C1 segment of cervical spinal cord (tissue), 14 donors: ENCODE measurements at places on chromosomes 5 and 9.

DNA sequence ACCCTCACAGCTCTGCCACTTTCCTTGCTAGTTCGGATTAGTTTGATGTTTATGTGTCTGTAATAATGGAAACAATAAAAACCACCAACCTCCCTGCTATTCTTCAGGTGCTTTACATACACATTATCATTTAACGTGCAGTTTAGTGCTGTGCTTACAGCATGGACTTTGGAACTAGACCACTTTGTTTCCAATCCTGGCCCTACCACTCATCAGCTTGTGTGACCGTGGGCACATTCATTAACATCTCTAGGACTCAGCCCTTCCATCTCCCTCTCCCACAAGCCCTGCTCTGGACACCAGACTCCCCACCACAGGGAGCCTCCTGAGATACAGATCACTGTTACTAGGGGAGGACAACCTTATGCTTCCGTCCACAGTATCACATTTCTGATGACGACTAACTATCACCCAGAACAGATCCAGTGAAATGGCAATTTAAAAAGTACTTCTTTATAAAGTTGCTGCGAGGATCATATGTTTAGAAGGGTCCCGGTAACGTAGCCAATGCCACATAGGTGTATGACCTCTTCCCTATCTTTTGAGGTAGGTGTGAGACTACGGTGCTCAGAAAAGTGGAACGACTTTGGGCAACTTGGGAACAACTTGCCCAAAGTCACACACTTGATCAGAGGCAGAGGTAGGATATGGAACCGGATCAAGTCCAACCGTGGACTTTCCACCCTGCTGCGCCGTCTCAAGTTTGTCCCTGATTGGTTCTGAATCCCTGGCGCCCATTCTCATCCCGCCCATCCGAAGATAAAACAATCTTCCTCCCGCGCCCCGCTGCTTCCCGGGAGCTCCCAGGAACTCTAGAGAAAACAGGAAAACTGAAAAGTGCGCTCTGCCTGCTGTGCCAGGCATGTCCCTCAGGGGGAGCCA, 132.4 kb upstream of the NIPBL start:
- DNase-seq: no peak

- no peak for DNase-seq
Observed at GRCh38 chr5:149110406-149110805, 30.9 kb upstream of the ABLIM3 start.

- DNase-seq: no peak
Observed at GRCh38 chr9:101307051-101307450, 77.8 kb downstream of the BAAT start.

GRCh38 chr9:105194234-105194633, 50.2 kb upstream of the SLC44A1 start:
- DNase-seq: no peak

- no peak for DNase-seq
Observed at GRCh38 chr9:135655317-135655716, 7.8 kb upstream of the LCN9 start.

DNA sequence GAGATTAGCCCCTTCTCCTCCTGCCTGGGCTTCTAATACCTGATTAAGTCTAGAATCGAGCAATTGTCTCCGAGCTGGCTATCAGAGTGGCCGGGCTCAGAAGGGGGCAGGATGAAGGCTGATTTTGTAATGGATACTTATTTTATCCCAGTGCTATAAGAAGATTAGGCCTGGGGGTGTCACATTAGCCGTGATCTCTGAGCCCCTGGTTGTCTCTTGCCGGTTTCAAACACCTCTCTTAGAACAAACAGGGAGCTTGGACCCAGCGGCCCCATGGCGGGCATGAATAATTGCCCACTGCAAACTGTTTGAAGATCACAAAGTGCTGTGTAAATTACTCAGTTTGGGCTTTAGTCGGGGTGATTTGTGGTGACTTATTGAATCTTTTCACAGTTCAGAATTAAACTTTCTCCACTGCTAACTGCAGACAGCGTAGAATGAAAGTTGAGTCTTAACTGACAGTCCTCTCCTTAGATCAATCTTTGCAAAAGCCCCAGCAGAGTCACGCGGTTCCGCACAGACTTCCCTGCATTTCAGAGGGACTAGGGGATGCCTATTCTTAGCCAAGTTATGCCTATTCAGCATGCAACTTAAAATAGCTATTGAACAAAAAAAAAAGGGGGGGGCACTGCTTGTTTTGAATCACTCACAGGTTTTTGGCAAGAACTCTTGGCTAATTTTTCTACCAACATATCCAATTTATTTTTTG, 200.6 kb upstream of the IRX1 start:
- no peak for DNase-seq

- DNase-seq: no peak
Observed at GRCh38 chr5:150490296-150490669, 17.6 kb upstream of the NDST1 start.

- no peak for DNase-seq
Observed at GRCh38 chr9:92165484-92165883, 50.3 kb upstream of the SPTLC1 start.

- no peak for DNase-seq
Observed at GRCh38 chr5:43137326-43137725, 16.6 kb downstream of the ZNF131 start.

GRCh38 chr9:133726401-133727276, 11.5 kb downstream of the SARDH start:
- no peak for DNase-seq

DNA sequence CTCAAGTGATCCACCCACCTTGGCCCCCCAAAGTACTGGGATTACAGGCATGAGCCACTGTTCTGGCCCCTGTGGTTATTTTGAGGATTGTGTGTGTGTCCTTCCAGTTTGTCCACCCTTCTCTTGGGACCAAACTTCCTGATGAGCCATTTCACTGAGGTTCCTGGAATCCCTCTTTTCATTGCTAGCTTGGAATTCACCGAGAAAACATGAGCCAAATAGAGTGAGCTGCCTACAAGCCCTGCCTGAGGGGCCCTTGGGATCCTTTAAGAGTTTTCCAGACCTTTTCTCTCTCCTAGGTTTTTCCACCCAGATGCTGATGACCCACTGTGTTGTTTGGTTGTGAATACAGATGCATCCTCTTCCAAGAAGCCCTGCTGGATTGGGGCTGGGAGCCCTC, 13.2 kb upstream of the KIF12 start:
- DNase-seq: no peak

DNA sequence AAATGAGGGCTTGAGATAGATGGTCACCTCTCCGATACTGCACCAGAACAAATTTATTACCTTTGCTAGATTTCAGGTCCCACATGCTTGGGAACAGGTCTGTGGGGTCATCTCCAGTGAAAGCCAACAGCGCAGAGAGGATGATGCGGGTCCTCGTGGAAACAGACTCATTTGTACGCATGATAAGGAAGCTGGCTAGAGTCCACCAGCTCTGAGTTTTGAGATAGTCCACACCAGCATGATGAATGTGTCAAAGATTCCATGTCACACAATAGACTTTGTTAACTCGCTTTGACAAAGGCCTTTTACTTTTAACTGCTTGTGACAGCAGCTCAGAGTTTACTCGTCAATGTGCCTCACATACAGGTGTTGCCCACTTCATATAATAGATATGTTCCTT, 105.4 kb upstream of the TBCA start:
- DNase-seq: no peak

GRCh38 chr5:179610109-179610902, 13.2 kb downstream of the HNRNPH1 start:
- no peak for DNase-seq

GRCh38 chr5:97919719-97920118, 736.7 kb upstream of the RIOK2 start:
- DNase-seq: no peak

GRCh38 chr5:131635684-131636572, 899 bp upstream of the RAPGEF6 start:
- peak; percentile 86 for DNase-seq

GRCh38 chr5:125083981-125084380, 337.5 kb upstream of the ZNF608 start:
- no peak for DNase-seq

- no peak for DNase-seq
Observed at GRCh38 chr9:135641047-135641446, 1.7 kb upstream of the GLT6D1 start.

DNA sequence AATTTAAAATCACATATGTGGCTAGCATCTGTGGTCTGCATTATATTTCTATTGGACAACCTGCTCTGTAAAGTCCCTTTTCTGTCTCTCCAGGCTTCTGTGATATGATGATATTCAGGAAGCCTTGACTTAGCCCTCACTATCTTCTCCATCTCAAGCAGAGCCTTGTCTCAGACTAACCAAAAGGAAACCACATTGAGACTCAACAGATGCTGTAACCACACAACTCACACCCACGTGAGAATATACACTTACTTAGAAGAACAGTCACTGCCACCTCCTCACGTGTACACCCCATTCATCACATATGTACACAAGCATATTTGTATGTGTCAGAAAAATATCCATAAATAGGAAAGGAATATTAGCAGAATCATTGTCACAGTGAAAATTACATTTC, 33.6 kb downstream of the HTR4 start:
- no peak for DNase-seq
